ENCODE measurements at places on chromosomes 6 and 20. TPM values are rescaled to one million over a fixed set of nuclear protein-coding genes. Genes with fewer than 3 reads are reported as not detected.

DNA sequence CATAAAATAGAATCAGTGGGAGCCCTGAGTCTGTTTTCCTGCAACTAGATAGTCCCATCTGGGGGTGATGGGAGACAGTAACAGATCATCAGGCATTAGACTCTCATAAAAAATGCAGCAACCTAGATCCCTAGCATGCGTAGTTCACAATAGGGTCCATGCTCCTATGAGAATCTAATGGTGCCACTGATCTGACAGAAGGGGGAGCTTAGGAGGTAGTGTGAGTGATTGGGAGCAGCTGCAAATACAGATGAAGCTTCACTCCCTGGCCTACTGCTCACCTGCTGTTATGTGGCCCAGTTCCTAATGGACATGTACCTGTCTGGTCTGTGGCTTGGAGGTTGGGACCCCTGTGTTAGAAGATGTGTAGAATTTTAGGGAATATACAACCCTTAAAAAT lies 904.5 kb upstream of the EPHA7 start:
- DNase-seq: peak; percentile 25

GRCh38 chr20:46905364-46906125 lies 10.9 kb downstream of the EYA2 start:
- no peak for DNase-seq

DNA sequence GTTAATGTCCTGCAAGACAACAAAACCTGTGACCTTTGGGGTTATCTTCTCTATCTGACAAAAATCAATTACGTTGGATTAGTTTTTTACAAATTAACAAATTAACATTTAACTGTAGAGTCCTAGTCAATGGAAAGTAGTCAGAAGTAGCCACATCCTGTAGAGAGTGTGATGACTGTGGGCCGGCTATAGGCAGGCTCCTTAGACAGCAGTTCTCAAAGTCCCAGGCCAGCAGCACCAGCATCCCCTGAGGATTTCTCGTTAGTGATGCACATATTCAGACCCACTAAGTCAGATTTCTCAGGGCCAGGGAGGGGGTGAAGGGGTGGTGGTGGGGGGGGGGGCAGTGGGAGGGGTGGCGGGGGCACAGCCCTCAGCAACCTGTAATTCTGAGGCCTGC lies 37.2 kb downstream of the ZNF341 start:
- no peak for DNase-seq

DNA sequence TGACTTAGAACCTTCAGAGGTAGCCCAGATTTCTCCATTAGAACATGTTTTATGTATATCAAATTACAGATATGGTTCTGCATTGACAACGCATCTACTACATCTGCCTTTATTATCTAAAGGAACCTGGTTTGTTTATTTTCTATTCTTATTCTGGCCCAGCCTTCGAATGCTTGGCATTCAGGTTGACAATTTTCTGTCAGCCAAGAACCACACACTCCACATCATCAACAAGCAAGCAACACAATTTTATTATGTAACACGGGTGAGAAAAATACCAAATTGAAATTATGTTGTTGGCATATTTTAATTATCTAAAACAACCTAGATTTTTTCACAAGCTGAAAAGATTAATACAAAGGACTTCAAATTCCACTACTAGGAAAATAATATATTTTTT lies 14.6 kb downstream of the MAP3K5 start:
- DNase-seq: no peak

DNA sequence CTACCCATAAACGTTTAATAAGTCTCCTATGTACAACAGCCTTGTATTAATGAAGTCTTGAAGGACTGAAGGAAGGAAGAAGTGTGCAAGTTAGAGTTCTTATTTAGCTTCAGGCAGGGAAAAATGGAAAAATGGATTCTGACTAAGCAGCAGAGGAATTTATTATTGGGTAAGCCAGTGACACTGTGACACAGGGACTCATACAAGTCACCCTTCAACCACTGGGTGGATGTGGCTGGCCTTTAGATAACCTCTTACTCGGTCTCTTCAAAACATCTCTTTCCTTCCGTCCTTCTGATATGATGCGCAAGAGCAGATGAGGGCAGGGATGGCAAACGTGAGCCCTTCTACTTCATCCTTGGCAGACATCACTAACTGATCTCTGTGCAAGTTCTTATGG lies 145.6 kb downstream of the DHX35 start:
- DNase-seq: no peak

FOXS1 gene
- polyA plus RNA-seq: not detected

DNA sequence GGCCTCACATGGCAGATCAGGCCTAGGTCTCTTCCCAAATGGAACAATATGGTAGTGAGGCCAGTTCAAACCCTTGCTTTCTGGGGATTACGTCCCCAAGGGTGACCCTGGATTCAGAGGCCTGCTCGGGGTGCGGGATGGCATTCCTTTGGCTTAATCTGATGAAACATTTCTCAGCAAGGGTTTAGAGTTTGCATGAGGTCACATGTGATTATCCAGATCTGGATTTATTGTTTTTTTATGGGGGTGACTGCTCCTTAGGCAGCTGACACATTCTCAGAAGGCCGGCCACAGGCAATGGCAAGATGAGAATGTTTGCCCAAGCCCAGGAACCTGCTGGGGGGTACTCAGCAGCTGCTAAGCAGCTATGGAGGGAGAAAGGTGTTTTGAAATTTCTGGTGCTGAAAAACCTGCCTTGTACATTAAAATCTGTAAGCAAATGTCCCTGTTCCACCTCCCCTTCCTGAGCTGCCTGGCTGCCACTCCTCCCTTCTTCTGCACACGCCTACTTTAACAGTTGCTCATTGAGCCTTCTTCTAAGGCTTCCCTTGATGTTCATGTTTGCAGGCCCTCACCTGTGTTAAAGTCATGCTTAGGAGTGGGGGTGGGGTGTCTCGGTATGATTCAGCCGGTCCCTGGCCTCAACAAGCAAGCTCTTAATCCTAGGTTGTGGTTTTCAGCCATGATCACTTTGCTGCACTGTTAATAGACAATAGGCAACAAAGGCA lies 37.9 kb upstream of the FUCA2 start:
- DNase-seq: peak; percentile 96

GRCh38 chr20:37535443-37536132 lies 7.9 kb upstream of the BLCAP start:
- DNase-seq: no peak

- no peak for DNase-seq
Observed at GRCh38 chr6:167733740-167734661, 92.7 kb upstream of the AFDN start.

CENPB gene
- 68.9 TPM for polyA plus RNA-seq

GRCh38 chr6:165936096-165936495 lies 231.6 kb downstream of the TBXT start:
- DNase-seq: no peak

DNA sequence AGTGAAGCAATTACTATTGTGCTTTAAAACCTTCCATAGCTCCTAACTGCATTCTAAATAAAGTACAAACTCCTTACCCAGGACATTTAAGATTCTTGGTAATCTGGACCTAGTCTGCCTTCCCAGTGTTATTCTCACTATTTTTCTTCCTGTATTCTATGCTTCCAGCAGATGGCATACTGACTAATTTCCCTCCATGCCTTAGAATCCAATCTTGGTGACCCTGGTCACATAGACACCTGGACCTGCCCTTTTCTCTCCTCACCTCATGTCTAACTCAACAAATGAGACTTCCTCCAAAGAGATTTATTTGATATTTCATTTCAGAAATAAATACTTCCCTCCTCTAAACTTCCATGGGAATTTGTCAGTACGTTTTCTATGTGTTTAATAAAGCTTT lies 25.8 kb downstream of the ROS1 start:
- no peak for DNase-seq

DNA sequence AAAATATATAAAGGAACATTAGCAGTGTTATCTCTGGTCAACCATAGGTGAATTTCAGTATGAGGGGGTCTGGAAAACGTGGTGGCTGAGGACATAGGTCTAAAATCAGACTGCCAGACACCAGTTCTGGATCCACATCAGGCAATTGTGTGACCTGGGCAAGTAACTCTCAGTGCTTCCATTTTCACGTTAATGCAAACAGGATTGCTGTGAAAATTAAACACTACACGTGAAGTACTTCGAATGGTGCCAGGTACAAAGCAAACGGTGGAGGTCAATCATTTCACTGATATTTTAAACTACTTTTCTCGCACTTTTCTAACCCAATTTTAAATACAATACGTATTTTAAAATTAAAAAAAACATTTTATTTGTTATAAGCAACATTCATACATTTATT lies 315.7 kb downstream of the TRDN start:
- DNase-seq: no peak

DNA sequence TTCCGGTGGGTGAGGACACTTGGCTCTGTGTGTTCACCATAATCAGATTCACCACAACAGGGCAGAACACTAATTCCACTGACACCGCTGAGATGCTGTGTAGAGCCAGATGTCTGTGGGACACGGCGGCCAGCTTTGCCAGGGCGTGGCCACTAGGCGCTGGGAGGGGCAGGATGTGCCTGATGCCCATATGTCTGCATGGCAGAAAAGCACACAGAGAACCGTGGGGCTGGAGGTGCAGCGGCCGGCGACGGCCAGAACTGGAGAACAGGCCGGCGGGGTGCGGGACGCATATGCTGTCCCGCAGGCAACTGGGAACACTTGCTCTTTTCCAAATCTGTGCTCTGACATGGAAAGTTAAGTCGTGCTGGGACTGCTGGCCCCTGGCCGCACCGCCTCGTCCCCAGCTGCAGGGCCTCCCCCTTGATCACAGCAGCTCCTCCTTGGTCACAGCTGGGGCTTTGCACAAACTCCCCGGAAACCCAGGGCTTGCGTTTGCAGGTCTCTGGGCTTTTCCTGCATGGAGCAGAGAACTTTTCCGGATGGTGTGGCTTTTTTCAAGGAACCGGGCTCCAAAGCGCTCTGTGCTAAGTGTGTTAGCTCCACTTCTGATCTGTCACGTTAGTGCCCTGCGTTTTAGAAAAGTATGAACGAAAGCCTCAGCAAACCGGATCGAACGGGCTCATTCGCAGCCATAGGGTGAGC lies 31.1 kb downstream of the NTSR1 start:
- no peak for DNase-seq

- DNase-seq: no peak
Observed at GRCh38 chr6:154605178-154605881, 94.8 kb upstream of the CNKSR3 start.

ZSCAN12 gene
- polyA plus RNA-seq: 1.4 TPM

DNA sequence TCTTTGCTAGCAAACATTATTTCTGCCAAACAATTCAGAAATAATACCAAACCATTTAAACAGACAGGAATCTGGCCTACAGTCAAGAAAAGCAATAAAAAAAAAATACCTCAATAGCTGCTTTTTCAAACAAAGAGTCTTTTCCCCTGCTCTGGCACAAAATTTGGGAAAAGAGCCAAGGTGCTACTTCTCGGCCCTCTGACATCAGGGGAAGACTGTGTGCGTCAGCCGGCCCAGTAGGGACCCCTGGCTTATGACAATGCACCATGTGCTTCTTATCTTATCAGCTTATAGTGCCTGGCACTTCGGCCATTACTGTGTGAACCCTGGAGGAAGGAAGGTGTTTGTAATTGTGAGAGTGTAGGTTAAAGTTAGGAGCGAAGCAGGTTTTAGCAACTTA lies 89.4 kb downstream of the PDE10A start:
- no peak for DNase-seq

DNA sequence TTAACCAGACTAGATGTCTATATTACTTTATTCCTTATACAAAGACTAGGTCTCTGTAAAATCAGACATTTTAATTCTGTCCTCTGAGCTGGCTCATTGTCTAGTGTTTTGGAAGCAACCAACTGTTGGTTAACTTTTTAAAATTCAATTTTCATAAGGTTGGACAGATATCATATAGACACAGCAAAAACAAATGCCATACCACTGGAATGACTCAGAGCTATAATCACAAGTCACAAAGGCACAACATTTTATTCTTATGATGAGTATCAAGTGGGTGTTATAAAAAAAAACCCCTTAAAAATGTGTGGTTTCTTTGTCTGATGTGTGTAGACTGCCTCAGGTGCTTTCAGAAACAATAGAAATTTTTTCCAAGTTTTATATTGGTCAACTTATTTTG lies 296.2 kb upstream of the MARCKS start:
- DNase-seq: peak; percentile 80

DNA sequence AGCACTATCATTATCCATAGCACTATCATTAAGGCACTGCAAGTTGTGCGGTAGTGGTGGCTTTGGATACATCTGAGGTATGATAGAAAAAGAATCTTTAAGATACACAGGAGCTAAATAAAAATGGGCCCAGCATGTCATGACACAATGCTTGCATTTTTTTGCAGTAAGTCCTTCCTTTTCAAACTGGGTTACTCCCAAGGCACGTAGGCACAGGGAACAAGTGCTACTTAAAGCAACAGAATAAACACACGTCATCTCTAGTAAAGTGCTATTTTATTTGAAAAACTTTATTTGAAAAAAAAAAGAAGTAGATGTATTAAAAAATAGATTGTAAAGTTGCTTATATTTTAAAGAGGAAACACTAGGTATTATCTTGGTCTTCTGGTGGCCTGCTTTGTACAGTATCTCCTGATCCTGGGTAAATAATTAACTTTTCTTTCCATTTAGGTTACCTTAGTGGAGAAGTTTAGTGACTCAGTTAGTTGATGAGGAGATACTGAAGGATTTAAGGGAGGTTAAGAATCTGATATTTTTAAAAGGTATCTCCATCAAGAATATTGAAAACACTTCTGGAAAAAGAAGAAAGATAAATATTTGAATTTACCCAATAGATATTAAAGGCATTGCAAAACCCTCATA lies 129.6 kb downstream of the EDN1 start:
- DNase-seq: peak; percentile 27

- DNase-seq: no peak
Observed at GRCh38 chr20:51404297-51405060, 138.0 kb downstream of the NFATC2 start.

COL9A1 gene
- polyA plus RNA-seq: not detected

RNF217 gene
- 6.2 TPM for polyA plus RNA-seq

SLC22A7 gene
- not detected for polyA plus RNA-seq

DNA sequence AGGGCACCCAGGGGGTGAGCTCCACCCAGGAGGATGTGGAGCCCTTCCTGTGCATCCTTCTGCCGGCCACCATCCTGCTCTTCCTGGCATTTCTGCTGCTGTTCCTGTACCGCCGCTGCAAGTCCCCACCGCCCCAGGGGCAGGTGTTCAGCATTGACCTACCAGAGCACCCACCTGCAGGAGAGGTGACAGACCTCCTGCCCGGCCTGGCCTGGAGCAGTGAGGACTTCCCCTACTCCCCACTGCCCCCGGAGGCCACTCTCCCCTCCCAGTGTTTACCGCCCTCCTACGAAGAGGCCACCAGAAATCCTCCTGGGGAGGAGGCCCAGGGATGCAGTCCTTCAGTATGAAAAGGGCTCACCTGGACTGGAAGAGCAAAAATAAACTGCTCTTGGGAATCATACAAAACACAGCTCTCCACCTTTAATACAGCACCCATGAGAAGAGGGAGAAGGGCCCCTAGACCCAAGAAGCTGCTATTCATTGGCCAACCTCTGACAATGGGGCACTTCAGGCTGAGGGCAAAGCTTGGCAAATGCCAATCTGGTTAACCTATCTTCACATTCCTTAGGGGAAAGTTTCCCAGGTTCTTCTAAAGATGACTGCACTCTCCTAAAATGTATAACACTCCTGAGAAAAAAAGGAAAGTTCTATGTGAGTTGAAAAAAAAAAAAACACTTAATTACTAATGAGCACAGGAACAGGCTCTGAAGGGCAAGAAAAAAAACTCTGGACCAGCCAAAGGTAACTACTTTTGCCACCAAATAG lies 5.0 kb downstream of the SMIM28 start:
- peak; percentile 35 for DNase-seq

All from foreskin keratinocyte (primary cell).